ENCODE measurements at places on chromosomes 3 and 15. TPM values are rescaled to one million over a fixed set of nuclear protein-coding genes. Genes with fewer than 3 reads are reported as not detected.
A peak's percentile ranks its signal among the peaks of the same experiment; 100 is the strongest.

The GABRR3 gene
- not detected for total RNA-seq

The GPR149 gene
- not detected for total RNA-seq

The ZNF662 gene
- not detected for total RNA-seq

The MAP6D1 gene
- 10.8 TPM for total RNA-seq

The CCDC191 gene
- total RNA-seq, result 9.4 TPM

The PLA2G4F gene
- not detected for total RNA-seq

The LDHAL6B gene
- not detected for total RNA-seq

DNA sequence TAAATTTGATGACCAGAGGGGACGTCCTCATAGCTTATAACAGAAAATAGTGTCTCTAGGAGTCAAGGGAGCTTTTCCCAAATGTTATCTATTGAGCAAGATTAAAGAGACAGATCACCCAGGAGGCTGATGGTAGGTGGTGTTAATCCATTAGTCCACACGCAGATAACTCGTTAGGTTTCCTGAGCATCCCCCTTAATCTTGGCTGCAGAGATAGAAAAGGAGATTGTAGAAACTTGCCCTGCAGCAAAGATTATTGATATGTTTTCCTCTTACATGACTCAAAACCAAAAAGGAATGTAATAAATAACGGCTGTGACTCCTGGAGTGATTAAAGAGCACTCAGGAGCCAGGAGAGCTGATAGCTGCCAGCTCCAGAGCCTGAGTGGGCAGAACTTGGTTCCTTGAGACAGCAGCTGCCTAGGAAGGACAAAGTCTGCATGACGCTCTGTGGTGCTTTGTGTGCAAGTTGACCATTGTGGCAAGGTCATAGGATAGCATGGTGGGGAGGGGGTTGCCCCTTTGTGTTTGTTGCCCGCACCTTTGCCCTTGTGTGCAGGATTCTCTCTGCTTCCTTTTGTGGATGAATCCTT, 234.8 kb downstream of the PTPRG start:
- peaks cover 5% of the 10 kb centered on the region for H3K4me1 ChIP-seq
- no peak overlapping the region for H3K4me3 ChIP-seq
- no peaks in the 10 kb centered on the region for H3K36me3 ChIP-seq
- H3K27me3 ChIP-seq, result no peaks in the 10 kb centered on the region

DNA sequence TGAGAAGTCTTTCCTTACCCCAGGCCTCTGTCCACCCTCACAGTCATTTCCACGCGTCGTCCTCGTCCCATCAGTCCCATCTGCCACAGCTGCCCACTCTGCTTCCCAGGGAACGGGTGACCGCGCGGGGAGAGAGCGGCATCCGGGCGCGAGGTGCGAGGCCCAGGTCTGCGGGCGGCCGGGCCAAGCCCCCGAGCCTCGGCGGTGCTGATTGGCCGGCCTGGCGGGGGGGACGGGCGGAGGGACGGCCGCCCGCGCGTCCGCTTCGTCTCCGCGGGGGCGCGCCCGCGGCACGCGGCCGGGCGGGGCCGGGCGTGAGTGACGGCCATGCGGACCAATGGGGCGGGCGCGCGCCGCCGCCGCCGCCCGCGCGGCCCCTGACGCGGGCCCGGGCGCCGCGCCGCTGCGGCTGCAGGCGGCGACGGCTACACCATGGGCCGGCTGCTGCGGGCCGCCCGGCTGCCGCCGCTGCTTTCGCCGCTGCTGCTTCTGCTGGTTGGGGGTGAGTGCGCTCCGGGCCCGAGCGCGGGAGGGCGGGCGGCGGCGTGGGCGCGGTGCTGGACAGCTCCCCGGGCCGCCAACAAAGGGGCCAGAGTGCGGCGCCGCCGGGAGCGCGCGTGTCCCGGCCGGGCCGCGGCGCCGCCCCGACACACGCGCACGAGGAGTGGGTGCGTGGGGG, at the start of gene PODXL2:
PODXL2 (plus strand) TSS at position 398 of the 679 bp plus-strand sequence; CDS start at position 433, 35 bp downstream.
- DNase-seq, result peak; percentile 84
- peak within 1 kb of the TSS; percentile 75 for H3K4me3 ChIP-seq
- H3K36me3 ChIP-seq, result no peaks in the 10 kb centered on the region
- no peaks in the 10 kb centered on the region for H3K27me3 ChIP-seq

GRCh38 chr3:120198305-120198878, 86.6 kb downstream of the GPR156 start:
- H3K27me3 ChIP-seq, result no peaks in the 10 kb centered on the region
- H3K27ac ChIP-seq, result no peak overlapping the region
- DNase-seq, result peak; percentile 51
- H3K4me3 ChIP-seq, result no peak overlapping the region
- H3K36me3 ChIP-seq, result no peaks in the 10 kb centered on the region

- H3K4me3 ChIP-seq, result no peak overlapping the region
- DNase-seq, result no peak
- no peaks in the 10 kb centered on the region for H3K4me1 ChIP-seq
- H3K36me3 ChIP-seq, result no peaks in the 10 kb centered on the region
- H3K27me3 ChIP-seq, result no peaks in the 10 kb centered on the region
- no peak overlapping the region for H3K27ac ChIP-seq
These were observed 308.2 kb downstream of the ULK4 start for GRCh38 chr3:41653571-41654239.

GRCh38 chr3:16174389-16174788, at the start of gene GALNT15:
Gene GALNT15, plus strand, starts transcription at chr3:16174680. Its CDS starts 472 bp downstream, at chr3:16175152.
- no peak within 1 kb of the TSS for H3K4me3 ChIP-seq
- no peaks in the 10 kb centered on the region for H3K36me3 ChIP-seq
- DNase-seq, result no peak
- no peaks in the 10 kb centered on the region for H3K4me1 ChIP-seq

- peak overlapping the region; percentile 93 for H3K4me3 ChIP-seq
- no peaks in the 10 kb centered on the region for H3K36me3 ChIP-seq
- H3K27me3 ChIP-seq, result no peaks in the 10 kb centered on the region
These were observed 453 bp downstream of the ZDHHC23 start for GRCh38 chr3:113948015-113948917.

DNA sequence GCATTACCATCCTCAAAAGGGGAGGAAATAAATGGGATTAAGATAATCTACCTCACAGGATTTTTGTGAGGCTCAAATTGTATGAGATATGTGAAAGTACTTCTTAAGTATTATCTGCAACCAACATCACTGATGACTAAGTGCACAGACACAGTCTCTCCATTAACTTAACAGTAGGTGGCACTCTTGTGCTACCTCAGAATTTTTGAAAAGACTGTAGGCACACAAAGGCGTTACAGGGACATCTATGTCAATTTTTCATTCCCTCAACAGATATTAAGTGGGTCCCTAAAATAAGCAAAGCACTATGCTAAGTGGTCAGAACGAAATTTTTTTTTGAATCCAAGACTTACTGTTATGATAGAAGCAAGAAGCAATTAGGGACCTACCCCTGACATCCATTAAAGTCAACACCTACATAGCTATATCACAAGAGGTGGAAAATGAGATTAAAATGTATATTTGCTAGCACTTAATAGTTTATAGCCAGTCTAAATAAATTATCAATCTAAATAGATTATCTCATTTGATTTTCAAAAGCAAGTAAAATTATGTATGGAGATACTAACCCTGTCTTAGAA, 52.9 kb downstream of the RYK start:
- H3K4me1 ChIP-seq, result no peaks in the 10 kb centered on the region
- no peaks in the 10 kb centered on the region for H3K36me3 ChIP-seq
- H3K27ac ChIP-seq, result no peak overlapping the region
- no peaks in the 10 kb centered on the region for H3K27me3 ChIP-seq

- peaks cover 3% of the 10 kb centered on the region for H3K27me3 ChIP-seq
- H3K4me3 ChIP-seq, result no peak overlapping the region
These were observed 549.5 kb downstream of the PYDC2 start for GRCh38 chr3:192010490-192010889.

DNA sequence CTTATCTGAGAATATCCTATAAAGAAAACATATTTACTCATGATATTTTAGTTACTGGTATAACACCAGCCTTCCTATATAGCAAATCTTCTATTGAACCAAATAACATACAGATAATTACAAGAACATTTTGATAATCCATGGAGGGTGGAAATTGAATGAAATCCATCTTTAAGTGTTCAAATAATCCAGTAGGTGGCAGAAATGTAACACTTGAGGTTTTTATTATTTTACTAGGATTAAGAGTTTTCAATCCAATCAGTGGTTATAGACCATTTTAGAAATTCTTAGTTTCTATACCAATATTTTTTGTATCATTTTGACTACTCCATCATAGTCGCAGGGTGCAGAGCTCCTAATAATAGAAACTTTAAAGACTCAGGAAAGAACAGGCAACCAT, 101.9 kb upstream of the KCNH8 start:
- H3K4me3 ChIP-seq, result no peak overlapping the region
- H3K27me3 ChIP-seq, result no peaks in the 10 kb centered on the region
- H3K36me3 ChIP-seq, result no peaks in the 10 kb centered on the region
- no peaks in the 10 kb centered on the region for H3K4me1 ChIP-seq
- H3K27ac ChIP-seq, result no peak overlapping the region

- H3K4me3 ChIP-seq, result no peak overlapping the region
- H3K4me1 ChIP-seq, result peaks cover 47% of the 10 kb centered on the region
- no peak overlapping the region for H3K27ac ChIP-seq
- DNase-seq, result peak; percentile 57
These were observed 61.3 kb upstream of the LPP start for GRCh38 chr3:188092648-188093047.

DNA sequence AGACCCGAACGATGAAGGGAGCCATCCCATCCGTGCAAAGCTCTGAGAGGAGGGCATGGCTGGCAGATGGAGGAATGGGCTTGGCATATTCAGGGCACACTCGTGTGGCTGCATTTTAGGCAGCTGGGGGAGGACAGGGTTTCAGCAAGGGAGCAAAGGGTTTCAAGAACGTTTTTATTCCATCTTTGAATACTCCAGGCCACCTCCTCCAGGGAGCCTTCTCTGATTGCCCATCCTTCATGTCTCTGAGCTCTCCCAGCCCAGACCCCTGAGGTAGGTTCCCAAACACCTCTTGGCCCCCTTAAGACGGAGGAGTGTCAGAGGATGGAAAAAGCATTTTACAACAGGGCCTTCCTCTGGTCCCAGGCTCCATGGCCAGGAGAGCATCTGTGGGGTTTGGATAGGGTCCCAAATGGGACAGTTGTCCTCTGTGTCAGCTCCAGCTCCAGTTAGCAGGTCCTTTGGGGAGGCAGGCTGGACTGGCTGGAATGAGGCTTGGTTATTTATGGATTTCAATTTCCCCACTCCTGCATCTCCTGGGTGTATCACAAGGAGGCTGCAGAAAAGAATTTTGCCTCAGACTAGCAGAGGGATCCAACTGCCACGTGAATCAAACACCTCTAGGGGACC, 17.7 kb upstream of the SLC6A1 start:
- H3K36me3 ChIP-seq, result no peaks in the 10 kb centered on the region
- H3K4me3 ChIP-seq, result no peak overlapping the region
- H3K27ac ChIP-seq, result no peak overlapping the region
- H3K27me3 ChIP-seq, result no peaks in the 10 kb centered on the region

DNA sequence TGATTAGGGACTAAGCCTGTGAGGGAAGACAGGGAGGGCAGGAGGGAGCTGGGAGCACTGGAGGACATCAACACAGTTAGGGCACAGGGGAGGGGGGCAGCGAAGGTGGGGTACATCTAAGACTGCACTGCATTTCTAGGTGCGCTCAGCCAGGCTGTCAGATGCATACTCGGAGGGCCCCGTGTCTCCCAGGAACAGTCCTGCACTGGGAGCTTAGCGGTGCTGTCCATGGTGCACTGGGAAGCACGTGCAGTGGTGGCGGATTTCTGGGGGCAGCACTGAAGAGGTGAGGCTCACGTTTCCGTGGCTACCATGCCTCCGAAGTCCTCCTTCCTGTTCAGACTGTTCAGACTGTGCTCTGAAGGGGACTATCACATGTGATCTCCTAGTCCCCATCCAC, 54.4 kb downstream of the ROPN1B start:
- no peak for DNase-seq
- no peak overlapping the region for H3K27ac ChIP-seq
- H3K27me3 ChIP-seq, result no peaks in the 10 kb centered on the region
- H3K4me3 ChIP-seq, result no peak overlapping the region

DNA sequence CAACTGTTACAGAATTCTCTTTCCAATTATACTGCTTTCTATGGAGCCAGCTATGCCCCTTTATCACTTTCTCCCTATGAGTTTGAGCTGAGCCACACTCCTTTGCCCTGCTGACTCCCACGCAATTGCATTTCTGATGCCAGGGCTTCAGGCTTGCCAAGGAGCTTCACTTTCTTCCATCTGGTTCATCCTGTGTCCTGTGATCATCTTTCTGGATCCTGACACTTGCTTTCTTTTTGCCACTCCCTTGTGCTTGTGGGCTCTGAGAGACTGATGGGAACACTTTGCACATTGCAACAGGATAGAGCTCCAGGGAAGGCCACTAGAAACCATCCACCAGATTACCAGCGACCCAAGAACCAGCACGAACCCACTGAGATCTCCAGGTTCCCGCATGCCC, 77.0 kb upstream of the SEC13 start:
- peaks cover 20% of the 10 kb centered on the region for H3K4me1 ChIP-seq
- no peaks in the 10 kb centered on the region for H3K27me3 ChIP-seq
- no peak for DNase-seq
- H3K4me3 ChIP-seq, result no peak overlapping the region
- no peaks in the 10 kb centered on the region for H3K36me3 ChIP-seq

- H3K27ac ChIP-seq, result no peak overlapping the region
- no peaks in the 10 kb centered on the region for H3K27me3 ChIP-seq
- H3K36me3 ChIP-seq, result peaks cover 5% of the 10 kb centered on the region
- no peak overlapping the region for H3K4me3 ChIP-seq
These were observed 35.0 kb downstream of the EEFSEC start for GRCh38 chr3:128188326-128188725.

GRCh38 chr3:132342183-132342582, 25.0 kb downstream of the ACP3 start:
- no peak overlapping the region for H3K27ac ChIP-seq
- no peaks in the 10 kb centered on the region for H3K4me1 ChIP-seq
- no peaks in the 10 kb centered on the region for H3K36me3 ChIP-seq

- no peak overlapping the region for H3K4me3 ChIP-seq
- H3K27me3 ChIP-seq, result no peaks in the 10 kb centered on the region
- no peak for DNase-seq
- H3K27ac ChIP-seq, result no peak overlapping the region
These were observed 23.5 kb downstream of the TSEN2 start for GRCh38 chr3:12507591-12508281.

DNA sequence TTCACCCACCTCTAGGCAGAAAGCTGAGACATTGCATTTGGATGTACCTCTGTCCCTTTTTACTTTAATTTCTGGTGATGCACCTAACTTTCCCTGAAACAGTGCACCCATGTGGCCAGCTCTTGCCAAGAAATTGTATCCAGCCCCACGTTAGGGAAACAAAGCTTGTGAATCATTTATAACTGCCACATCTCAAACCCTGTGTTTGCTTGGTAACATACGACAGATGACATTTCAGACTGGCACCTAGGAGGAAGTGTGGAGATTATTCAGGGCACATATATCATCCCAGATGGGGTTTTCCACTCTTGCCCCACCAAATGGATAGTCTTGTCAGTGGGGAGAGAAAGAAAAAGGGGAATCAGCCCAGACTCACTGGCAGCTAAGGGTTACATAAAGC, 2.1 kb downstream of the CYB561D2 start:
- no peak overlapping the region for H3K4me3 ChIP-seq
- peak; percentile 68 for DNase-seq
- H3K36me3 ChIP-seq, result peaks cover 8% of the 10 kb centered on the region
- peaks cover 51% of the 10 kb centered on the region for H3K4me1 ChIP-seq
- H3K27me3 ChIP-seq, result no peaks in the 10 kb centered on the region
- H3K27ac ChIP-seq, result no peak overlapping the region
